Ascending aorta (tissue), 2 donors: ENCODE measurements at places on chromosomes 3 and 15.

- no peaks in the 10 kb centered on the region for H3K27me3 ChIP-seq
- H3K36me3 ChIP-seq, result no peaks in the 10 kb centered on the region
- H3K27ac ChIP-seq, result no peak overlapping the region
- H3K4me3 ChIP-seq, result no peak overlapping the region
- no peak for DNase-seq
Observed at GRCh38 chr3:195133462-195133861, 137.5 kb downstream of the XXYLT1 start.

GRCh38 chr3:62605413-62606068 is 232.2 kb upstream of the FEZF2 start:
- H3K27me3 ChIP-seq, result no peaks in the 10 kb centered on the region
- H3K4me1 ChIP-seq, result peaks cover 4% of the 10 kb centered on the region
- H3K27ac ChIP-seq, result no peak overlapping the region
- H3K4me3 ChIP-seq, result no peak overlapping the region

GRCh38 chr3:114454551-114455251 is 160.9 kb downstream of the TIGIT start:
- H3K36me3 ChIP-seq, result no peaks in the 10 kb centered on the region
- peak overlapping the region; percentile 67 for H3K4me3 ChIP-seq

GRCh38 chr3:71428841-71429596 is 154.5 kb downstream of the FOXP1 start:
- H3K27ac ChIP-seq, result no peak overlapping the region
- H3K4me3 ChIP-seq, result no peak overlapping the region
- DNase-seq, result peak; percentile 66
- H3K36me3 ChIP-seq, result no peaks in the 10 kb centered on the region
